GM18507 (cell line): ENCODE measurements at places on chromosomes 7 and 10.

GRCh38 chr10:127906548-127907377 lies at the start of gene PTPRE:
TSS of gene PTPRE (plus strand) at chr10:127907103. CDS start at chr10:128040882, 133,779 bp downstream.
- peak; percentile 52 for DNase-seq

DNA sequence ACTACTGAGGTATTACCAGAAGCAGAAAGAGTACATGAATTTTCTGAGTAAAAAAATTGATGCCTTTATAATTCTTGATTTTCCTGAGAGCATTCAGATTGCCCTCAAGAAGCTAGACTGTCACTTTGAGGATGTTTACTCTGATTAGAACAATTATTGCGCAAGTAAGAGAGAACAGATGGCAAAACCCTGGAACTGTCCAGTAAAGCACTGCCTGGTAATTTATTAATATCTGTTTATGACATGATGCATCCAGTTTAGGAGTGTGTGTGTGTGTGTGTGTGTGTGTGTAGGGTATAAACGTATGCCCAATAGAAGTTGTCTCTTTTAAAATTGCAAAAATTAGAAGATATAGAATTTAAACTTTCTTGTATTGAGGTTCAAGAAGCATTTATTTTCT lies 379.7 kb downstream of the PHTF2 start:
- DNase-seq = no peak

DNA sequence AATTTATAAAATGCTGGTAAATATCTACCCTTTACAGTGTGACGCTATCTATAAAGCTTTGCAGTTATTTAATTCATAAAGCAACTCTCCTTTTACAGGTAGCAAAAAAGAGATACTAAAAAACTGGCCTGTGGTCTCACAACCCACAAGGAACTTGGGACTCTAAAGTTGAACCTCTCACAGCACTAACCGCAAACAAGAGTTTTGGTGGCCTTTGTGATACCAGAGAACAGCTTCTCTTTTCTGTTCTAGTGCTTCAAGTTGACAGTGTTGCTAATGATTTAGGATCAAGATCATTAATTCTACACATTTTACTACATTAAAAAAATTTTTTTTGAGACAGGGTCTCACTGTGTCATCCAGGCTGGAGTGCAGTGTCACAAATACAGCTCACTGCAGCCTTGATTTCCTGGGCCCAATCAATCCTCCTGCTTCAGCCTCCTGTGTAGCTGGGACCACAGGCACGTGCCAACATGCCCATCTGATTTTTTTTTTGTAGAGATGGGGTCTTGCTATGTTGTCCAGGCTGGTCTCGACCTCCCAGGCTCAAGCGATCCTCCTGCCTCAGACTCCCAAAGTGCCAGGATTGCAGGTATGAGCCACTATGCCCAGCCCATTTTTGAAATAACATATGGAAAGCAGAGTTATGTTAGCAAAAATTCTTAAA lies 56.0 kb upstream of the ST8SIA6 start:
- no peak for DNase-seq

- no peak for DNase-seq
Observed at GRCh38 chr10:99858849-99859248, 76.4 kb downstream of the ABCC2 start.

DNA sequence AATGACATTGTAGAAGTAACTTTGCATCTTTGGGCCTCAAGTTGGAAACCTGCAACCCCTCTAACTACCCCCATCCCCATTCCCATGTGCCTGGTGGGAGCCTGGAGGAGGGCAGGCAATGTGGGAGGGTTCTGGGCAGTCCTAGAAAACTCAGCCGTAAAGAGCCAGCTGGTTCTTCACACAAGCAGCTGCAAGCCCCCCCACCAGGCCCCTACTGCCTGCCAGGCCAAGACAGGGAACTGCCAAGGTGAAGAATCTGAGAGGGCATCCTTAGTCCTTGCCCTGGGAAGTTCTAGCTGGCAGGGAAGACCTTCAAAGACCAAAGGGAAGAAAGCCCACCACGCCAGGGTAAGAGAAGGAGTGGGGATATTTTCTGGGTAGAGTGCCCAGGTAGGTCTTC lies 12.2 kb upstream of the INMT start:
- DNase-seq = no peak

DNA sequence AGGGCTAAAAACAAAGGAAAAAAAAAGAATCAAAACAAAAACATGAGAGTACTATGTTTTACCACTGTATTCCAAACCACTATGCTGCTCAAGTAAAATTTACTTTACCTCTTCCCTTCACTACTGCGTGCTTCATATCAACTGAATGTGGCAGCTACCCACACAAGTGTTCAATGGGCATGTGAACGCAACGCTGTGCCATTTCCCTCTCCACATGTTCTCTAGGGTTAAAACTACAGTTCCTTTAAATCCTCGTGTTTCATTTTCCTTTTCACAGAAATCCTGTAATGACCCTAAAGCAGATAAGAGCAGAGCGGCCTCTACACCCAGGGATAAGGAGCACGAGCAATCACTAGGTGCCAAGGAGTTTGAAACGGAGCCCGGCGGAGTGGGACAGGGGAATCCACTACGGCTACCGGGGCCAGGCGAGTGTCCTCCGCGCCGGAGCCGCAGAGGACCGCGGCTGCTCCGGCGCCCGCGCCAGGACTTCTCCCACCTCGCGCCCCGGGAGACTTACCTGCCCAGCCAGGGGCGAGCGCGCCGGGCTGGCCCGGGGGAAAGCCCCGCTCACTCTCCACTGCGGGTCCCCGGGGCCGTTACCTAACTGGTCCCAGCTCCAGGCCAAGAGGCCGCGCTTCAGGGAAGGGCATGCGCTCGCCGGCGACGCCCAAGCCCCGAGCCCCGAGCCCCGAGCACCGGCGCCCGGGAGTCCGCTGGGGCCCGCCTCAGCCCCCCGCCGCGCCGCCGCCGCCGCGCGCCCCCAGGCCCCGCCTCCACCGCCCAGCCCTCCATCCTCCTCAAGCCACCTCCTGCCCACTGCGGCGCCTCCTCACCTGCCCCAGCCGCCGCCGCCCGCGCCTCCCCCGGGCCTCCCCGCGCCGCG lies 711 bp downstream of the NAMPT start:
- DNase-seq = no peak

DNA sequence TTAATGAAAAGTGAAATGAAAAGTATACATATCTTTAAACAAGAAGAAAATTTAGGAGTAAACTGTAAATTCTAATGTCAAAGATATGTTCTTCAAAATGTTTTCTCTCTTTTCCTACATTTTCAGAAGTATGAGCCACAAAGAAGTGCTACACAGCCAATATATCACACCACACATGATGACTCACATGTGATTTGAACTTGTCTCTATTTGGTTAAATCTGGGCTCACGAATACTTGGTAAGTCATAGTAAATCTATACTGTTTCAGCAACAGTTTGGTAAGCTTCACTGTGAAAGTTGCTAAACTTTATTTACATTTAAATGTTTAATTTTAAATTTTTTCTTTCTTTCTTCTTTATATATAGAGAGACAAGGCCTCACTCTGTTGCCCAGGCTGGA lies 380.6 kb upstream of the IGFBP3 start:
- no peak for DNase-seq

GRCh38 chr7:77627309-77627676 lies 69.0 kb upstream of the RSBN1L start:
- DNase-seq = no peak

DNA sequence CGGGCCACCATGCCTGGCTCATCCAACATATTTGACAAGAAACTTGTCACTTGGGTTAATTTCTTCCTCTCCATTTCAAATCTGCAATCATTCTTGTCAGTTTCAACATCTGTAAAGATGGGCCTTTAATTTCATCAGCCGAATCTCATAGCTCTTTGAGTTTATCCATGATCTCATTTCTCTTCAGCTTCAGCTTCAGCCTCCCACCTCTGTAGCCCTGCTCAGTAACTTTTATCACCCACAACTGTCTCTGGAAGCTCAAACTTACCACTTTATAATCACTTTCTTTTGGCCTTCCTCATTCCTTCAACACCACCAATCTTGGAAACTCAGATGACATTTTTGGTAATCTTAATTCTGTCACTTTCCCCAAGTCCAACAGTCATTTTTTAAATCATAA lies 83.2 kb downstream of the CPED1 start:
- no peak for DNase-seq

DNA sequence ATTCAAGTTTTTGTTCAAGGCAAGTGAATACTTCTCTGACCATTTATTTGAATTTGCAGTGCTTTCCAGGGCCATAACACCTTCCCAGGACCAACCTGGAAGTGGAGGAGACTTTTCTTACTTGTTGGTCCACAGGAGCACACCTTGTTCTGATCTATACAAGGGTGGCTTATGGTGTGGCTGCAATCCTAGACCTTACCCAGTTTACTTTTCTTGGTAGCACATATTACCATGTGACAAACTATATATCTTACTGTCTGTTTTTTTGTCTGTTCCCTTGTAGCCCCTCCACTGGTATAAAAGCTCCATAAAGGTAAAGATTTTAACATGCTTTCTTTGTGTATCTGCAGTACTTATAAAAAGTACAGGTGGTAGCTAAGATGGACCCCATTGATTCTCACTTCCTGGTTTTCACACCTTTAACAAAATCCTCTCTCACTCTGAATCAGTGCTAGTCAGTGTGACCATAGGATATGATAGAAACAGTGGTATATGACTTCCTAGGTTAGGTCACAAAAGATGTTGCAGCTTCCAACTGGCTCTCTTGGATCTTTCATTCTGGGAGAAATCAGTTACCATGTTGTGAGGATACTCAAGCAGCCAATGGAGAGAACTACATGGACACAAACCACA lies 5.6 kb upstream of the ASB4 start:
- DNase-seq = no peak

- no peak for DNase-seq
Observed at GRCh38 chr7:110938165-110938564, 152.8 kb upstream of the LRRN3 start.
